ENCODE measurements at places on chromosomes 1 and 21.

DNA sequence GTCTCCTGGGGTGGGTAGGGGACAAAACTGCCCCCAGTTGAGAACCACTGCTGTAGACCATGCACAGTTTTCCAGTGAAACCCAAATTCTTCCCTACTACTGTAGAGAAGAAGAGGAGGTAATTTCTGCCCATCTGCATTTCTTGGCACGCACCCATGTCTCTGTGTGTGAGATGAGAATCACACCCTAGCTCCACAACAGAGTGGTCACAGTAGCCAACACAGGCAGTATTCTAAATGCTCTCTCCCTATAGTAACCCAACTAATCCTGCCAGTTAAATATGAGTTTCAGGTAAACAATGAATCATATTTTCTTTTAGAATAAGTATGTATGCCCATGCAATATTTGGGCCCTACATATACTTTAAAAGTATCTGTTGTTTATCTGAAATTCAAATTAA is 1.2 kb upstream of the CAPN2 start:
- no peak for DNase-seq
- H3K4me3 ChIP-seq = no peak overlapping the region
- no peaks in the 10 kb centered on the region for H3K27me3 ChIP-seq
- peaks cover 6% of the 10 kb centered on the region for H3K36me3 ChIP-seq

GRCh38 chr1:58459911-58460310 is 86.6 kb downstream of the OMA1 start:
- H3K4me1 ChIP-seq = no peaks in the 10 kb centered on the region
- no peak overlapping the region for H3K4me3 ChIP-seq
- DNase-seq = no peak
- no peak overlapping the region for H3K27ac ChIP-seq
- peaks cover 6% of the 10 kb centered on the region for H3K27me3 ChIP-seq

DNA sequence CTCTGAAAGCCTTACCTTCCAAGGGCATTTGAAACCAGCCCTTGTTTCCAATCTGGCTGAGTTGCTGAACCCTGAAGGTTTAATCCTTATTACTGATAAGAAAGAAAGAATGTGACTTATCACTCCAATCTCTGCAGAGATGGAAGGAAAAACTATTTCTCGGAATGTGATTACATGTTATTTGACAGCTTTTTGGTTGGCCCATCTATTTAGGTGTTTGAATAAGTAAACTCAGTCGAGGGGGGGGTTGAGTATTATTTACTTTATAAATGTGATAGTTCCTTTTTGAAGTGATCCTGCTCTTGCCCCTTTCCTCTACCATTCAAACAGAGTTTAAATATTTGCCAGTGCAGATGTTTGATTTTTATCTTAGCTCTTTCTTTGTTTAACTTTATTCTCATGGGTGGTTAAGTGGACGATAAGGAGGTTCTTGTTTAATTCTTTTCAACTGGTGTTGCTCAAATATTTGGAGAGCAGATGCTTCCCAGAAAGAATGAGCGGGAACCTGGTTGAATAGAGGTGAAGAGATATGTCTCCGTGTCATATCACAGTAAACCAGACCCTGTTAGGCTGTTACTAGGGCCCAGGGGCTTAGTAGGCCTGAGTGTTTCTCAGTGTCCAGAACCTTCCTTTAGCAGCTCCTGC is 126.1 kb downstream of the CACHD1 start:
- H3K27me3 ChIP-seq = no peaks in the 10 kb centered on the region
- no peak overlapping the region for H3K4me3 ChIP-seq

- H3K4me3 ChIP-seq = no peak overlapping the region
- H3K4me1 ChIP-seq = no peaks in the 10 kb centered on the region
- H3K27ac ChIP-seq = no peak overlapping the region
- H3K36me3 ChIP-seq = no peaks in the 10 kb centered on the region
Observed at GRCh38 chr1:110606657-110607535, 738 bp upstream of the KCNA2 start.

GRCh38 chr1:226202246-226202645 is 15.7 kb upstream of the ACBD3 start:
- H3K4me3 ChIP-seq = no peak overlapping the region
- no peak for DNase-seq

DNA sequence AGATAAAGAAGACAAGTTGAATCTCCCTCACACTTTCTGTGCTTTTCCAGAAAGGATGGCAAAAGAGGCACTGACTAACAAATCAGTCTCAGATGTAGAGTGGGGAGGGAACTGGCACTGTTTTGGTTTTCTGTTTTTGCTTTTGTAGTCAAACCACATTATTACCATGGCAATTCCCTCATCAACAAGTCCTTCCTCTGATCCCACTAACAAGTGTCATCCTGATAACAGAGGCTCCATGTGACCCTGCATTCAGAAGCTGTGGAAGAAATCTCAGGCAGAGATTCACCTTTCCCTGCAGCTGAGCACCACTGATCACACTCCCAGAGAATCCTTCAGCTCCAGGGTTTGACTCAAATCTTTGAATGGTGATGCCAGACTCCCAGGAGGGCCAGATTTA is 203.4 kb downstream of the TNR start:
- no peak overlapping the region for H3K27ac ChIP-seq
- H3K4me1 ChIP-seq = no peaks in the 10 kb centered on the region
- no peaks in the 10 kb centered on the region for H3K27me3 ChIP-seq
- no peaks in the 10 kb centered on the region for H3K36me3 ChIP-seq
- H3K4me3 ChIP-seq = no peak overlapping the region

GRCh38 chr21:33402001-33402979 is 923 bp upstream of the IFNGR2 start:
- peaks cover 4% of the 10 kb centered on the region for H3K36me3 ChIP-seq
- DNase-seq = no peak
- peak overlapping the region; percentile 84 for H3K27ac ChIP-seq
- H3K4me1 ChIP-seq = peaks cover 8% of the 10 kb centered on the region
- peak overlapping the region; percentile 75 for H3K4me3 ChIP-seq

- H3K36me3 ChIP-seq = peaks cover 82% of the 10 kb centered on the region
- no peak for DNase-seq
- H3K4me1 ChIP-seq = 0 out of 2 replicates have a peak, but pooled peaks cover 3% of the 10 kb centered on the region
- H3K27ac ChIP-seq = no peak overlapping the region
- no peaks in the 10 kb centered on the region for H3K27me3 ChIP-seq
Observed at GRCh38 chr1:36359383-36359782, 26.3 kb downstream of the STK40 start.

DNA sequence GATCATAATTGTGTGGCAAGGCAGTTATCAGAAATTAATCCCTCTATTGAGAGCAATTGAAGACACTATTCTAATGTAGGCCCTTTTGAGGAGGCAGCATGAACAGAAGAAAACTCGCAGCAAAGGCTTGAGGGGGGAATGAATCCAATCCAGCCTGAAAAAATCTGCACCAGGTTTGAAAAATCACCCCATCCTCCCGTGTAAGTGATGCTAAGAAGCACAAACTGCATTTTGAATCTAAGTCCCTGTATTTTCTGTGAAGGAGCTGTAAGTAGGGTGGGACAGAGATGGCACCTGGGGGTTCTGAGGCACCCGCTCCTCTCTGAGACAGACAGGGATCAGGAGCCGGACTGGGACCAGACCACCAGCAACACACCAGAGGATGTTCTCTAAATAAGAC is at the start of gene CRB1:
CRB1 (plus strand) TSS at position 241 of the 400 bp plus-strand sequence. CDS start 161 bp downstream, outside the sequence.
- no peak within 1 kb of the TSS for H3K27ac ChIP-seq
- H3K36me3 ChIP-seq = no peaks in the 10 kb centered on the region
- no peaks in the 10 kb centered on the region for H3K27me3 ChIP-seq
- DNase-seq = no peak
- no peaks in the 10 kb centered on the region for H3K4me1 ChIP-seq
- H3K4me3 ChIP-seq = no peak within 1 kb of the TSS

DNA sequence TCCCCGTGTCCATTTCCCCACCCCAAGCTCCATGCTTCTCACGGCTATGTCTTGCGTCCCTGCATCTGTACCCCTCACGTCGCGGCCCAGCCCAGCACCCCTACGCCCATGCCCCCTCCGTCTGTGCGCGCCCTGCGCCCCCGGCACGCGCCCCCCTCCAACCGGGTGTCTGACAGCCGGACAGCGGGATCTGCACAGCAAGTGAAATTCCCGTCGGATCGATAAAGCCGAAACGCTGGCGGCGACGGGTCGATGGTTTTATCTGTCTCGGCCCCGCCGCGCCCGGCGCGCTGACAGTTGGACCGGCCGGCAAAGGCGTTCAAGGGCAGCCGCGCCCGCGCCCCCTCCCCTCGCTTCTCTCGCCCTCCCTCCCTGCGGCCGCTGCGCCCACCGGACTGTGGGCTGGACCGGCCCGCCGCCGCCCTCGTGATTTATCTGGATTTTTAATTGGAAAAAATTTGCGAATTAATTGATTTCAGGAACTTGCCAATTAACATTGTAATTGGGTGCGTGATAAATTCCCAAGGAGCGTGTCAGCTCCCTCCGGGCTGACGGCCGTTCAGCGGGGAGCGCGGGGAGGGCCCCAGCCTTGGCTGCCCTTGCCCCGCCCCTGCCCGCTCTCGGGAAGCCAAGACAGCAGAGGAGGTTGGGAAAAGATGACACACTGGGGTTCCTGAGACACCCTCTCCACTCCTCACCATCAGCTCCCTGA is 57.1 kb downstream of the TMEM53 start:
- peak; percentile 60 for DNase-seq
- no peaks in the 10 kb centered on the region for H3K27me3 ChIP-seq
- H3K36me3 ChIP-seq = no peaks in the 10 kb centered on the region

GRCh38 chr21:27580276-27580675 is 613.4 kb upstream of the ADAMTS5 start:
- H3K27ac ChIP-seq = no peak overlapping the region
- H3K36me3 ChIP-seq = no peaks in the 10 kb centered on the region
- no peak for DNase-seq
- H3K4me3 ChIP-seq = no peak overlapping the region
- no peaks in the 10 kb centered on the region for H3K27me3 ChIP-seq
- H3K4me1 ChIP-seq = no peaks in the 10 kb centered on the region

GRCh38 chr1:204578867-204579664 is 62.9 kb downstream of the MDM4 start:
- no peak for DNase-seq
- no peak overlapping the region for H3K27ac ChIP-seq
- 0 out of 2 replicates have a peak, but pooled peaks cover 3% of the 10 kb centered on the region for H3K4me1 ChIP-seq
- H3K4me3 ChIP-seq = no peak overlapping the region

- DNase-seq = no peak
- peaks cover 23% of the 10 kb centered on the region for H3K4me1 ChIP-seq
Observed at GRCh38 chr1:16352842-16353535, 709 bp upstream of the FBXO42 start.

DNA sequence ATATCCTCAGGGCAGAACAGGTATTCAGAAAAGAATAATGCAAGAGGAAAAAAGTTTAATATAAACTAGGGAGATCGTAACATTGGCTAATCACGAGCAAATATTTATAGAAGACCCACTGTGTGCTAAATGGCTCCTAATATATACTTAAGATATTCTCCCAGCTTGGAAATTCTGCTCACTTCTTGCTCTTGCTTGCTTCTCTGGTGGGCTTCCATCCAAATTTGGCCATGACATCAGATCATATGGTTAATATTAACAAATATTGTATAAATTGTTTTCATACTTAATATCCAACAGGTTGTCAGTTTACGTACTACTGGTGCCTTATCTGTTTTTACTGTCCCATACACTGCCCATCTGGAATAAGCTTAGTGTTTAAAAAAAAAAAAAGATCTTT is 1.1 kb downstream of the COX20 start:
- DNase-seq = no peak
- H3K4me3 ChIP-seq = peak overlapping the region; percentile 74
- no peaks in the 10 kb centered on the region for H3K27me3 ChIP-seq
- peaks cover 15% of the 10 kb centered on the region for H3K4me1 ChIP-seq

- H3K27ac ChIP-seq = no peak overlapping the region
- H3K36me3 ChIP-seq = no peaks in the 10 kb centered on the region
- no peak for DNase-seq
- H3K4me1 ChIP-seq = no peaks in the 10 kb centered on the region
- no peak overlapping the region for H3K4me3 ChIP-seq
Observed at GRCh38 chr1:234565132-234565531, 44.8 kb downstream of the IRF2BP2 start.

DNA sequence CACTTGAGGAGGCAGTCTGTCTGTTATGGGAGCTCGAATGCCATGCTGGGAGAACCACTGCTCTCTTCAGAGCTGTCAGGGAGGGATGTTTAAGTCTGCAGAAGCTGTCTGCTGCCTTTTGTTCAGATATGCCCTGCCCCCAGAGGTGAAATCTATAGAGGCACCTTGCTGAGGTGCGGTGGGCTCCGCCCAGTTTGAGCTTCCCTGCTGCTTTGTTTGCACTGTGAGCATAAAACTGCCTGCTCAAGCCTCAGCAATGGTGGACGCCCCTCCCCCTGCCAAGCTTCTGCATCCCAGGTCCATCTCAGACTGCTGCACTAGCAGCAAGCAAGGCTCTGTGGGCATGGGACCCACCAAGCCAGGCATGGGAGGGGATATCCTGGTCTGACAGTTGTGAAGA is 247.5 kb downstream of the LMX1A start:
- H3K27me3 ChIP-seq = no peaks in the 10 kb centered on the region
- DNase-seq = no peak
- no peak overlapping the region for H3K4me3 ChIP-seq
- H3K27ac ChIP-seq = no peak overlapping the region

DNA sequence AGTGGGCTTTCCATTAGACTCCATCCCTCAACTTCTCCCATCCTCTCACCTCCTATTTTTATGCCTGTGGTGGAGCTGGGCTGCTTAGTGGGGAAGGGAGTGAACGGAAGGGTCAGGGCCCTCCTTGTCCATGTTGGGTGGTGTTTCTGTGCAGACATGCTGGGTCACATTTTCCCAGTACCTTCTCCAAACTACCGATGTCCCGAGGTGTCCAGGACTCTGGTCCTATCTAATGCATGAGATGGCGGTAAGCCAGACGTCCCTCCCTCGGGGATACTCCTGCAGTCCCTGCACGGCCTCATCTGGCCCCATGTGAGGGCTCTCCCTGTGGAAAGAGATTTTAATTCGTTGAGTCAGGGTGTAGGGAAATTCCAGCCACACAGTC is 61.0 kb downstream of the OBSCN start:
- H3K4me3 ChIP-seq = no peak overlapping the region
- H3K27me3 ChIP-seq = no peaks in the 10 kb centered on the region
- no peaks in the 10 kb centered on the region for H3K36me3 ChIP-seq
- H3K4me1 ChIP-seq = peaks cover 36% of the 10 kb centered on the region
- no peak for DNase-seq
- no peak overlapping the region for H3K27ac ChIP-seq

DNA sequence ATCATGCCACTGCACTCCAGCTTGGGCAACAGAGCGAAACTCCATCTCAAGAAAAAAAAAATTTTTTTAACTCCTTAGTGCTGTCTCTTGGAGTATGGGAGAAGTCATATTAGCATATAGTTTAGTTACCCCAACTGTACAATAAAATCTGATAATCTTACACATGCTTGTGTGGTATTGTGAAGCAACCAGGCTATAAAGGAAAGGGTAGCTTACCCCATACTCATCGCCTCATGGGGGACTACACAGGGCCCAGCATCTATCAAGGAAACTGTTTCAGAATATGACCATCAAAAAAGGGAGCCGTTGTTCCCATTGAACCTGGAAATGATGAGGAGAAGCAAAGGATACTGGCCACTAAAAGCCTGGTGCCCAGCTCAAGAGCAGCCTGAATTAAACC is 3.0 kb upstream of the TRAF3IP3 start:
- H3K27ac ChIP-seq = no peak overlapping the region
- H3K27me3 ChIP-seq = peaks cover 30% of the 10 kb centered on the region
